Tibial nerve (tissue), 4 donors: ENCODE measurements at places on chromosomes 16 and 17. TPM values are rescaled to one million over a fixed set of nuclear protein-coding genes. Genes with fewer than 3 reads are reported as not detected.
A peak's percentile ranks its signal among the peaks of the same experiment; 100 is the strongest.

PYDC1 gene
- total RNA-seq: not detected

P2RX1 gene
- 3.9 TPM for total RNA-seq

DNA sequence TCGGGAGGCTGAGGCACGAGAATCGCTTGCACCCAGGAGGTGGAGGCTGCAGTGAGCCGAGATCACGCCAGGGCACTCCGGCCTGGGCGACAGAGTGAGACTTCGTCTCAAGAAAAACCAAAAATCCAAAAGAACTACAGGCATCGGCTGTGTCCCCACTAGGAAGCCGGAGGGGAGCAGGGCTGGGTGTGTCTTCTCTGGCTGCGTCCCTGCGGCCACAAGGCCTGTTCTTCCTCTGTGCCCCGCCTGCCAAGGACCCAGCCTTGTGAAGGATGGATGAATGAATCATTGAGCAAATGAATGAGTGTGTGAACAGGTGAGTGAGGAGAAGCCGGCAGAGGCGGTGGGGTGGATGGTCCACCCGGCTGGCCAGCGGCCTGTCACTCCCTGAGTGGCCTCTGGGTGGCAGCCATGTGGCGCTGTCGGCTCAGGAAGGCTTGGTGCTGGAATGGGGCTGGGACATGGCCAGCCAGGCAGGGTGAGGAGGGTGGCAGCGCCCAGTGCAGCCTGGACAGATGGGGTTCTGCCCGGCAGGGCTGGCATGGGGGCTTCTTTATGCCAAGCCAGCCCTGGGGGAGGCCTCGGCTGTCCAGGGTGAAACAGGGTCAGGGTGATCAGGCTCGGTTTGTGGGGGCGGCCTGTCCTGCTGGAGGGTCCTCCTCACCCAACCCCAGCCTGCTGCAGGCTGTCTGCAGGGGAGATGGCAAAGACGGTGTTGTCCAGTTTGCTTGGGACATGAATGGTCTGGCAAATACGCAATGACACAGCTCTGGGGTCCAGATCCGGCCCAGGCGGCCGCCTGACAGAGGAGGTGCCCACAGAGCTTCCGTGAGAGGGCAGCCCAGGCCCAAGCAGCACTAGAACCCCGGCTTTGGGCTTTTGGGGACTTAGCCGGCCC lies 21.7 kb downstream of the SLC25A10 start:
- H3K27ac ChIP-seq: no peak overlapping the region
- H3K36me3 ChIP-seq: no peaks in the 10 kb centered on the region
- no peak overlapping the region for H3K4me3 ChIP-seq
- peaks cover 30% of the 10 kb centered on the region for H3K4me1 ChIP-seq

DNA sequence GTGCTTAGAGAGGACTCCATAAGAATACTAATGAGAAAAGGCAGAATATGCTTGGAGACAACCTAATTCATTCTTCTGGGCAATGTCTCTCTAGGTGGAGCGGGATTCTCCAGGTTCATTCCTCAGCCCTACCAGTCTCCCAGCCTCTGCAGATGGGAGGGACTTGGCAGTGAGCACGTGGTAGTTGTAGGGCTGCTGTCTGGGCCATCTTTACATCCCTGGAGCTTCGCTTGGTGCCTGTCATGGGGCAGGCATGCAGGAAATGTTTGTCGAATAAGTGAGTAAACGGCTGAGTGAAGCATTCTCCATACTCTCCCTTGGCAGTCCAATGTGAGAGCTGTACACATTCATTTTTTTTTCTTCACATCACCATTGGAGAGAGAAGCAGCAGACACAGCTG lies 387.5 kb downstream of the UTP18 start:
- H3K27ac ChIP-seq: no peak overlapping the region
- H3K4me1 ChIP-seq: no peaks in the 10 kb centered on the region
- H3K27me3 ChIP-seq: no peaks in the 10 kb centered on the region
- H3K36me3 ChIP-seq: no peaks in the 10 kb centered on the region
- DNase-seq: no peak

DNA sequence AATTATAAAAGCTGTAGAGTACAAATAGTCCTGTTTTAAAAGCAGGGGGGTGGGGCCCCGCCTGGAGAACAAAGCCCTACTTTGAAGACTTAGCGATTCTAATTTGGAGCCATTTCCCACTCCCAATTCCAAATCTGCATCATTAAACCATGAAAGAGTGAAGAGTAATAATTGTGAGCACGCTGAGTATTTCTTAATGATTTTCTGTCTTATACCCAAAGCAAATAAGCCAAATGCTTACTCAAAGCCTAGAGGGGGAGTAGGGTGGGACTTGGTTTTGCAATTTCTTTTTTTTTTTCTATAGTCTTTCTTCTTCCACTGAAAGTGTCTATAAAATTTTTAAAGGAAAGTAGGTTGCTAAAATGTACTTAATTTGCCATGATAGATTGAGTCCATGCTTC lies 470.1 kb downstream of the TOX3 start:
- DNase-seq: peak; percentile 13
- no peaks in the 10 kb centered on the region for H3K27me3 ChIP-seq
- no peaks in the 10 kb centered on the region for H3K4me1 ChIP-seq
